ENCODE measurements at places on chromosomes 3 and 15.

DNA sequence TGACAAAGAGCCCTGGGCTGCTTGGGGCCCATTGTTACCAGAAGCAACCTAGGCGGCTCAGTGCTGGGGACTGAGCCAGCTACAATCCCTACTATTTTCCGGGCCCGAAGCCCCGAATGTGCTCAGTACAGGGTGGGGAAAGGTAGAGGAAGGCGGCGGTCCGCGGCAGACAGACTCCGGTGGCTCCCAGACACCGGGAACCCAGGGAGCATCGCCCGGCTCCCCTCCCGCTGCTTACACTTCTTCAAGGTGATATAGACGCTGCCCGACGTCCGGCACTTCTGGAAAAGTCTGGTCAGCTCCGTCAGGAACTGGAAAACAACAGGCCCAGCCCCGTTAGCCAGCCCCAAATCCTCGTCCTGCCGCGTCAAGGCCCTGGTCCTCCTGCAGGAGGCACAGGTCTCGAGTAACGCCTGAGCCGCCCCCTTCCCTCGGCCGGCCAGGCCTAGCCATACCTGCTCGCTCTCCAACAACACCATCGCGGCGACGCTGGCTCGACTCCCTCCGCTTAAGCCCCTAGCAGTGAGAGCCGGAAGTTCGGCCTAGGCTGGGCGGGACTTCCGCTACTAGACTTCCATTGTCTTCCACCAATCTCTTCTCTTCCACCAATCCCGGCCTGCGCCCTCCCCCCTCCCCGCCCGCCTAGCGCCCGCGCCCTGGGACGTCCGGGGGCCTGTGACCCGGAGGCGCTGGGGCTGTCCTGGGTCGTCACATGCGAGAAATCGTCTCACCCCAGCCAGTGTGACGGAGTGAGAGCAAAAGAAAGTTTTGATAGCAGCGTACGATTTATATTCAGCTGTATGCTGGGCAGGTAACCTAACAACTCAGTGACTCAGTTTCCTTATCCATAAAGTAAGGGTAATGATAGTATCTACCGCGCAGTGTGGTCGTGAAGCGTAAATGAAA lies at the start of gene SRP14:
Gene SRP14, minus strand, starts transcription at position 544 of the 906 bp plus-strand sequence. Its CDS starts 65 bp downstream, at position 479.
- DNase-seq, result peak; percentile 92

- DNase-seq, result no peak
Observed at GRCh38 chr15:50943638-50944037, 35.2 kb downstream of the AP4E1 start.

DNA sequence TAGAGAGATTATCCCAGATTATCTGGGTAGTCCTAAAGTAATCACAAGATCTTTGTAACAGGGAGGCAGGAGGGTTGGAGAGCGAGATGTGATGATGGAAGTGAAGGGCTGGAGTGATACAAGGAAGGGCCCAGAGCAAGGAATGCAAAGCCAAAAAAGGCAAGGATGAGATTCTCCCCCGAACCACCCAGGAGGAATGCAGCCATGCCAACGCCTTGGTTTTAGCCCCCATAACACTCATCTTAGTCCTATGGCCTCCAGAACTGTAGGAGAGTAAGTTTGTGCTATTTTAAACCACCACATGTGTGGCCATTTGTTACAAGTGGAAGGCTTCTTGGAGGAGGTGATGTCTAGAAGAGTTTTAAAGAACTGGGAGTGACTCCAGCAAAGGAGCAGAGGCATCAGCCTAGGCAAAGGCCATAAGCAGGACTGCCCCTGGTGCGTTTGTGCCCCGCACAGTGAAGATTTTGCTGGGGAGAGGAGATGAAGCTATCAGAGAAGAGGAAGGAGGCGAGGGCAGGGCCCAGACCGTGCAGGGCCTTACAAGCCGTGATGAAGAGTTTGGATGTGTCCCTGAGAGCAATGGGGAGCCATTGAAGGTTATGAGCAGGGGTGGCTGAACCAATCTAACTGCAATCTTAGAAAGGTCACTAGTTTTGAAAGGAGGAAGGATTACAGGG lies 25.3 kb upstream of the CORO2B start:
- DNase-seq, result no peak

- no peak for DNase-seq
Observed at GRCh38 chr15:74727727-74728126, 2.4 kb upstream of the CYP1A1 start.

DNA sequence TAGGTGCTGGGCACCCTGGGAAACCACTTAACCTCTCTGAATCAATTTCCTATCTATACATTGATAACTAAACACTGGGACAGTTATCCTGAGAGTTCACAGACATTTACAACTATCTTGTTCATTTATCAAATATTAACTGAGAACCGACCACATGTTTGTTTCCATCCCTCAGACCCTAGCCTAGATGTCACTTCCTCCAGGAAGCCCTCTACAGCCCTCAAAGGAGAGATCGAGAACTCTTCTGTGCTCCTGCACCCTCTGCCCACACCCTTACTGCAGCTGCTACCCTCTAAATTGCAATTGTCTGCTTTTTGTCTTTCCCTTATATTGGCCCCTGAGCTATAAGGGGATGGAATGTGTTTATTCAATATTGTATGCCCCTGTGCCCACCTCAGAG lies 46.1 kb downstream of the SRGAP3 start:
- DNase-seq, result no peak

GRCh38 chr3:9590282-9590791 lies 36.7 kb upstream of the LHFPL4 start:
- DNase-seq, result no peak

- DNase-seq, result no peak
Observed at GRCh38 chr3:31265646-31266428, 266.9 kb upstream of the STT3B start.

- DNase-seq, result no peak
Observed at GRCh38 chr15:68691705-68692104, 112.9 kb downstream of the CORO2B start.

GRCh38 chr15:31447931-31448634 lies 121.4 kb downstream of the KLF13 start:
- no peak for DNase-seq

DNA sequence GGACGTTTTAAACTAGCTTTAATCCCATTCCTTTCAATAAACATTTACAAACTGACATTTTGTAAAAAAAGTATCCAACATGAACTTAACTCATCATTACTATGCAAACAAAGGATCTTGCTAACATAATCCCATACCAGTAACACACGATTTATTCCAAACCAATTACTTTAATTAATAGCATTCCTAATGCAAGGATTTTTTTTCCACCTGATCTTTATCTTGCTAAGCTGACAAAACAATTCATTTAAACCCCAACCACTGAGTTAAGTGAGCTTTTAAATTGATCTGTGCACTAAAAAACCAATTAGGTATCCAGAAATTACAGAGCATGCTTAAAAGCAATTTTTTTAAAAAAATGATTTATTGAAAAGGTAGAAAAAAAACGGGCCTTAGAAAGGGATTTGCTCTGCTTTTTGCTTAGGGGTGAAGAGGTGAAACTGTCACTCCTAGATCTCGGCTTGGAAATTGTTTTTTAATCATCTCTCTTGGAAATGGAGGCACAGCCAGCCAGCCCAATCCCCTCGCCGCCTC lies 1.2 kb downstream of the SH3BP5 start:
- DNase-seq, result no peak

GRCh38 chr3:46615976-46616375 lies 3.7 kb downstream of the FAM240A start:
- DNase-seq, result no peak

GRCh38 chr3:119367000-119367399 lies 72.8 kb downstream of the ARHGAP31 start:
- no peak for DNase-seq

DNA sequence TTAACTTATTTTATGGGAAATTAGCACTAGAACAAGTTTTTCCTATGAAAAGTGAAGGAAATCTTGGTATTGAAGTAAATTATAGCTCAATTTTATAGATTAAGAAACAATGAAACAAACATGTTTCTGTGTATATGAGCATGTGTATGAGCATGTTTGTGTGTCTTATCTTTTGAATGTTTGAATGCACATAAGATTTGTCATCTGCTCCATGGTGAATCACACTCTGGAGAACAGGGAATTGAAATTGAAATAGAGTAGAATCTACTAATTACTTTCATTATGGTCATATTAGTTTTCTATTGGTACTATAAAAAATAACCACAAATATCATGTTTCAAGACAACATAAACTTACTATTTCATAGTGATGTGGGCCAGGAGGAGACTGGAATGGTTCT lies 646.6 kb downstream of the OTOL1 start:
- DNase-seq, result no peak

DNA sequence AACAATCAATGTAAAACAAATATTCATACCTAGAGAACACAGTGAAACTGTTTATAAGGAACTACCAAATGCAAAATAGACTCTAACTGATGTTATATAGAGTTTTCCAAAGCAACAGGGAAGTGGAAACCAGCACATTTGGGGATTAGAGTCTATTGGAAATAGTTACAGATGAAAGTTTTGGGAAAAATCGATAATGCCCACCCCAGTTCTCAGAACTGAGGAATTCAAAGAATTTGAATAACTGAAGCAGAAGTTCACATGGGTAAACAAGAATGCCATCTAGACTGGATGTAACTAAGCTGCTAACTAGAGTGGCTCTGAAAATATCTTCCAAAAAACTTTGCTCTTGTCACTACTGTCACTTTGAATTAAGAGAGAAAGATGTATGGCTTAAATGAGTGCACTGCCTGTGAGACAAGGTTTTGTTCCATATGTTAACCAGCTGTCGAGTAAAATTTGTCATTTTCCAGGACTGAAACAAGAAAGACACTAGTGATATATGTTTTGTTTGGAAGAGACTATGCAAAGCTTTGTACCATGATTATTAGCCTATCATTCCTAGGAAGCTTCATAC lies 9.2 kb upstream of the DENND4A start:
- DNase-seq, result no peak

DNA sequence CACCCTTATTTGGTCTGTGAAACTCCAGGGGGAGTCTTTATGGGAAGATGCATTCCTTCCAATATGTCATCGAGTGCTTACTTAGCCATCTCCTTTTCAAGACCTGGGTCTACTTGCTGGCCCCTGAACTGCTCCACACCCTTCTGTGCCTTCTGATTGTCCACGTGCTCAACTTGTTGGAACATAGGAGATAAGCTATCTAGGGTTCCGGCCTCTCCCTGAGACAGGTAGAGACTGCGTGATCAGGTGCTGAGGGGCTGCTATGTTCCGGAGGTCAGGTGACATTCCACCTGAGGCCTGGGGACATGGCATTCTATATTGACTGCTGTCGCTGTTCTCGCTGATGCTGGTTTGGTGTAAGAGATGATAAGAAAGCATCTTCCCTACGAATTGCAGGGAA lies 65.6 kb downstream of the ATP1B3 start:
- DNase-seq, result no peak

- no peak for DNase-seq
Observed at GRCh38 chr3:11555211-11555782, 88.4 kb downstream of the VGLL4 start.

DNA sequence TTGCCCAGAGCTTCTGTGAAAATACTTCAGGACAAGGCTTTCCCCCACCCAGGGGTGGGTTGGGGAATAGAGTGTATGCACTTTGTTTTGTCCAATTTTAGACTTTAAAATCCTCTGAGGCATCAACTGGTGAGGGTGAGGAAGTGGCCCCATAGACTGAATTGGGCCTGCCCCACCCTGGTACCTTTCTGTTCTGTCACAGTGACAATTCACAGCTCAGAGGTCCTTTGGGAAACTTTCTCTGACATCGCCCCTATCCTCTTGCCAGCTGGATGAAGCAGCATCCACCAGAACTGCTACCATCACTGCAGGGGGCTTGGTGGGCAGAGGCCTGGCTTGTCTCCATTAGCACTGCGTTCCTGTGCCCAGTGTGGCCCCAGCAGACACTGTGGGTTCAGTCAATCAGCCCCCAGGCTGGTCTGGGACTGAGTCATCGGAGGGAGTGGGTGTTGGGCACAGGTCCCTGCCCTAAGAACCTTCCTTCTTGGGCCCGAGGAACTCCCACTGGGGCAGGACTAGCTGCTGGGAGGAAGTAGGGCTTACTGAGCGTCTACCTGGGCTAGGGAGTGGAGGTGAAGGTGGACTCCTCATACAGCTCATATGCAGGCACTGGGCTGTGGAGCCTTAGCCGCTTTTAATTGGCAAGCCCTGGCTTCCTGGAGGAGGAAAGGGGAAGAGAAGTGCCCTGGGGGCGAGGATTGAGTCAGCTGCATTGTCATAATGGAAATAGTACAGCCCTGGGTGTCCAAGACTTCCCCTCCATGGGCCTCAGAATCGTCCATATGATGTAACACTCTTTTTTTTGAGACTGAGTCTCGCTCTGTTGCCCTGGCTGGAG lies 1.5 kb upstream of the PPM1M start:
- peak; percentile 89 for DNase-seq

- no peak for DNase-seq
Observed at GRCh38 chr15:81072551-81072950, 61.5 kb upstream of the CFAP161 start.

DNA sequence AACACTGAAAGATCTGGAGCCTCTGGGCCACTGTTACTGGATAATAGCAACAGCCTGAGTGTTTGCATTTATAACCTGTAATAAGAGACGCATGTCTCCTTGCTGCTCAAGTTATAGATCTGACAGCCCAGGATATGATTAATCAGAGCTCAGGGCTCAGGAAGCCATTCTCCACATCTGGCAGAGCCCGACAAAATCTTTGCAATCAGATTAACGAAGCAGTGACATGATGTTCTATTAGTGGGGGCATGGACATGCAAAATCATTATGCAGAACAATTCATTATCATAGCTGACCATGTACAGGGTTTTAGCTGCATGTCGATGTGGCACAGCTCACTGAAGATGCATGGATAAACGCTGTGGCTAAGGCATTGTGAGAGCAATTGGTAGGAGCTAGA lies 730.3 kb downstream of the ZNF385D start:
- no peak for DNase-seq

- DNase-seq, result no peak
Observed at GRCh38 chr15:67685008-67685599, 140.2 kb upstream of the SKOR1 start.

DNA sequence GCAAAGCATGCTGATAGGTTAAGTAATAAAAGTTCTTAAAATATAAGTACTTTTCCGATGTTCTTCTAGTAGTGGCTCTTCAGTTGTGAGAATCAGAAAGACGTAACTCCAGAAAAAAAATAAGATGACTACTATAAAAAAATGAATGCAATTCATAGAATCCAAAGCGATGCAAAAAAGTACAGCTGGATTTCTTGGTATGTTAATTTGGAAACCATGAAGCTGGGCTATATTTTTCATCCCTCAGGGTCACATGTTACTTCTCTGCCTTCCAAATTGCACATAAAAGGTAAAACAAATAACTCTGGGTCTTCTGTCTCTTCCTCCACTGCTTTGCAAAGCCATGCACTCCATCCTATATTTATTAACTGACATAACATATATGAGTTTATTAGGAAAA lies 843.9 kb upstream of the DPPA4 start:
- DNase-seq, result no peak
